ENCODE measurements at places on chromosomes 11 and 22.
A peak's percentile ranks its signal among the peaks of the same experiment; 100 is the strongest.

DNA sequence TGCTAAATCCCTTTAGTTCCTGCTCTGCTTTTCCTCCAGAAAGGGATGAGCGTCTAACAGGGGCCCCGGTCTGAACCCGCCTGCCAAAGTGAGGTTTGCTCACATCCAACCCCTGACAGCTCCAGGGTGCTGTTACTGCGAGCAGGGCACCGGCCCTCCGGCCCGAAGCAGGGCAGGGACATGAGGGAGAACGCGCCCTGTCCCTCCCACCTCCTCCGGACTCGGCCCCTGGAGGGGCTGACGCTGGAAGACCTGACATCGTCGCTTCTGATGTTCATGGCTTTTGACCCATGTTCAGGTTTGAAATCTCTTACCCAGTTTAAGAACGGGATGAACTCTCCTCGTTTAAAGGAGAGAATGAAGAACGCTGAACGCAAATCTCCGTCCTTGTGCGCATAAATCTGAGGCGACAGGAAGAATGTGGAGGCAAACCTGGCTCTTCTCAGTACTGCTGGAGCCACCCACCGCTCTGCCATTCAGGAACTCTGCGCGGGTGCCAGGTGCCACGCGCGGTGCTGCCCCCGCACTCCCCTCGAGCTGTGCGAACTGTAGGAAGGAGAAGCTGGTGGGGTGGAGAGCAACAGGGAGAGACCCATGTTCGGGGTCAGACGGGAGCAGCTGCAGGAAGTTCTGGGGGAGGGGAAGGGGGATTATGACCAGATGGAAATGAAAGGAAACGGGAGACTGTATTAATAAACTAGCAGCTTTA, 826 bp upstream of the EEF1G start:
- peak overlapping the region; percentile 87 for H3K27ac ChIP-seq
- H3K27me3 ChIP-seq = no peaks in the 10 kb centered on the region
- H3K4me3 ChIP-seq = peak overlapping the region; percentile 97
- H3K4me1 ChIP-seq = peaks cover 22% of the 10 kb centered on the region

DNA sequence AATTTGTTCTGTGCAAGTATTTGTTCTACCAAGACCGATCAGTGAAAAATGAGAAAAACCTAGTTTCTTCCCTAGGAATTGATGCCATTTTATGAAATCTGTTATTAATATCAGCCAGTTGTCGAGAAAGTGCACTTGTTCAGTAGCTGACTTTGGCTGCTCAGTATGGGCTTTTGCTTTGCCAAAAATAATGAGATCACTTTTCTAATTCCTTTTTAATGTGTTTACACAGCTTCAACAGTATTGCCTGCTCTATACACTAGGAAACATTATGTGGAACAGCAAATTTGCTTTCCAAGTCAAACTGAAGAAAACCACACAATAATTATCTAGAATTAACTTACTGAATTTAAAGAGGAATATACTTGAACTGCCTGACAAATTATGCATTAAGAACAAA, 34.4 kb downstream of the SCUBE2 start:
- no peak overlapping the region for H3K4me3 ChIP-seq
- no peak overlapping the region for H3K27ac ChIP-seq
- H3K4me1 ChIP-seq = peaks cover 3% of the 10 kb centered on the region
- no peaks in the 10 kb centered on the region for H3K36me3 ChIP-seq

- no peaks in the 10 kb centered on the region for H3K27me3 ChIP-seq
- H3K4me3 ChIP-seq = peak within 1 kb of the TSS; percentile 56
- peak; percentile 82 for DNase-seq
- peaks cover 20% of the 10 kb centered on the region for H3K4me1 ChIP-seq
- peaks cover 5% of the 10 kb centered on the region for H3K36me3 ChIP-seq
These were observed at the start of gene CDC42BPG for GRCh38 chr11:64844330-64845128. TSS of gene CDC42BPG (minus strand) at chr11:64844653. CDS start at chr11:64844569, 84 bp downstream.

DNA sequence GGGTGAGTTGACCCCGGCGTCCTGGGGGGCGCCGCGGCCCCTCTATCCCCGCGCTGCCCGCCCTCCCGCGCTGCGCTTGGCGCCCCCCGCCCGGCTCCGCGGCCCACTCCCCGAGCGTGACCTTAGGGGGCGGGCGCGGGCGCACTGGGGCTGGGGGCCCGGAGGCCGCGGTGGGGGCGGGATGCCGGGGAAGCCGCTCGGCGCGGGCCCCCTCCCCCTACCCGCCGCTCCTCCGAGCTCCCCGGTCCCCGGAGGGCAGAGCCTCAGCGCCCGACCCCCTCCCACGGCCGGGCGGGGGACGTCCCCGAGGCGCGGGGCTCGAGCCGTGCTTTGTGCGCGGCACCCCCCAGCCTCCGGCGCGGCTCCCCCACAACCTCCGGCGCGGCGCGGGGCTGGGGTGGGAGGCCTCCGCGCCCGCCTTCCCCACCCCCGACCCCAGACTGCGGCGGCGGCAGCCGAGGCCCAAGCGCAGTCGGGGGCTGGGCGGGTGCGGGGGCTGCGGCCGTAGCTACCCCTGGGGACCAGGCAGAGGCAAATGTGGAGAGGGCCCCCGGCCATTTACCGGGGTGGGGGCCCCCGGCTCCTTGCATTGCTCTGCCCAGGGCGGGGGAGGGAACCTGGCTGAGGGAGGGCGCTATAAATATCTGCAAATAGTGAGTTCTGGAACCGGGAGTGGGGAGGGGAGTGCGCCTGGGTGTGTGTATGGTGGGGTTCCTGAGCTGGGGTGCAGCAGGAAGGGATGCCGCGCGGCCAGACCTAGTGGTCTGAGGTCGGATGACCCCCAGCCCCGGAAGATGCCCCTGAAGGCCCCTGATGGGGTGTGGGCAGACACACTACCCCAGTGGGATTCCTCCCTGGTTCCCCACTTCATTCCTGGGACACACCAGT, 988 bp downstream of the MGAT3 start:
- H3K4me1 ChIP-seq = peaks cover 17% of the 10 kb centered on the region
- no peak overlapping the region for H3K27ac ChIP-seq
- peaks cover 66% of the 10 kb centered on the region for H3K27me3 ChIP-seq
- peak overlapping the region; percentile 10 for H3K4me3 ChIP-seq
- H3K36me3 ChIP-seq = no peaks in the 10 kb centered on the region

GRCh38 chr11:67314218-67314617, 10.9 kb downstream of the SSH3 start:
- H3K36me3 ChIP-seq = peaks cover 14% of the 10 kb centered on the region
- no peak overlapping the region for H3K27ac ChIP-seq
- DNase-seq = no peak
- no peak overlapping the region for H3K4me3 ChIP-seq

- no peak overlapping the region for H3K27ac ChIP-seq
- no peak overlapping the region for H3K4me3 ChIP-seq
- peaks cover 6% of the 10 kb centered on the region for H3K4me1 ChIP-seq
- H3K36me3 ChIP-seq = peaks cover 92% of the 10 kb centered on the region
These were observed 7.1 kb downstream of the EWSR1 start for GRCh38 chr22:29275167-29275566.

DNA sequence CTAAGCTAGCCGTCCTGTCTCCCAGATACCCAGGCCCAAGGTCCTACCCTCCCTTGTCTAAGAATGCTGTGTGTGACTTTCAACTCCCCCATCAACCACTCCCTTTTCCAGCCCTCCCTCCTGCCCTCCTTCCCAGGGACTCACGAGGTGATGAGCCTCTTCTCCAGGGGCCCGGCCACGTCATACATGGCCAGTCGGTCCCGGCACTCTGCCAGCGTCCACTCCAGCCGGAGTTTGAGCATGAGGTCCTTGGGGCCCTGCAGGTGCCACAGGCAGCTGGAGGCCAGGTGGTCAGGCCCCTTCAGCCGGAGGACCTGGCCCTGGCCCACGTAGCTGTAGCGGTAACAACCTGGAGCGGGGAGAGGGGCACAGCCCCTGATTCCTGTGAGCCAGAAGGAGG, 20.1 kb downstream of the TMPRSS6 start:
- H3K4me3 ChIP-seq = no peak overlapping the region
- H3K36me3 ChIP-seq = no peaks in the 10 kb centered on the region
- peaks cover 3% of the 10 kb centered on the region for H3K4me1 ChIP-seq
- H3K27me3 ChIP-seq = peaks cover 36% of the 10 kb centered on the region
- no peak overlapping the region for H3K27ac ChIP-seq

DNA sequence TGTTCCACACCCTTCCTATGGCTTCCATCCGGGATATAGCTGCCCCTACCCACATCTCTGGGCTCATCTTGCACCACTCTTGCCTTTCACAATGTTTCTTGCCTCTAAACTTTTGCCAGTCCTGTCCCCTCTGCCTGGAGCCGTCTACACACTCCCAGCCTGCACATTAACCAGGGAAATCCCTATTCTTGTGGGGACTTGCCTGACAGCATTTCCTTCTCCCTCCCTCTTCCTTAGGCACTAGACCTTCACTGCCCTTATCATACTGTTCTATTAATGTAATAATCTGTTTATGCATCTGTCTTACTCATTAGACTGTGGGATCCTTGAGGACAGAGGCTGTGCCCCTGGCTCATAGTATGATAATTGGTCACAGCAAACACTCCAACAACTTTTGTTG, 5.8 kb upstream of the TTC12 start:
- H3K36me3 ChIP-seq = no peaks in the 10 kb centered on the region
- no peak overlapping the region for H3K27ac ChIP-seq
- H3K4me1 ChIP-seq = no peaks in the 10 kb centered on the region
- peaks cover 2% of the 10 kb centered on the region for H3K27me3 ChIP-seq
- DNase-seq = no peak

GRCh38 chr22:26435327-26436093, 6.5 kb downstream of the ASPHD2 start:
- H3K4me3 ChIP-seq = no peak overlapping the region
- H3K4me1 ChIP-seq = no peaks in the 10 kb centered on the region
- no peak overlapping the region for H3K27ac ChIP-seq

- H3K36me3 ChIP-seq = peaks cover 31% of the 10 kb centered on the region
- H3K27ac ChIP-seq = no peak overlapping the region
- H3K27me3 ChIP-seq = no peaks in the 10 kb centered on the region
- no peaks in the 10 kb centered on the region for H3K4me1 ChIP-seq
- no peak for DNase-seq
These were observed 42.4 kb downstream of the PRR14L start for GRCh38 chr22:31707519-31707918.

GRCh38 chr11:107508858-107509244, 51.2 kb upstream of the CWF19L2 start:
- no peaks in the 10 kb centered on the region for H3K4me1 ChIP-seq
- no peak overlapping the region for H3K27ac ChIP-seq
- H3K36me3 ChIP-seq = peaks cover 3% of the 10 kb centered on the region
- no peak overlapping the region for H3K4me3 ChIP-seq
- no peaks in the 10 kb centered on the region for H3K27me3 ChIP-seq

DNA sequence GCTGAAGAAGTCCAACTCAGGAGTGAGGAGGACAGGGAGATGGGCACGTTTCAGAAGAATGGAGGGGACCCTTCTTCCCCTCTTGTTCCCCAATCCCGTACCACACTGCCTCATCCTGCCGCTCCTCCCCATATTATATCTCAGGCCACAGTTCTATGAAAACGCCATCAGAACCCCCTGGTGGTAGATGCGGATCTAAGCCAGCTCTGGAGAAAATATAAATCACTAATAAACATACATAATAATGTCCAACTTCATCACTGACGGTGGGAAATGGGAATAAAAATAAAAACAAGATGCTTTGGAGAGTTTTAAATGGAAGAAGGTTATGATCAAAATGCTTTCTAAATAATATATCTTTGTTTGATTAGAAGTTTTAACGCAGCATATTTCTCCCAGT, 400.3 kb downstream of the CADM1 start:
- no peaks in the 10 kb centered on the region for H3K4me1 ChIP-seq
- H3K36me3 ChIP-seq = no peaks in the 10 kb centered on the region
- no peaks in the 10 kb centered on the region for H3K27me3 ChIP-seq
- H3K4me3 ChIP-seq = no peak overlapping the region

GRCh38 chr11:102610200-102610599, 14.9 kb downstream of the MMP20 start:
- H3K27me3 ChIP-seq = no peaks in the 10 kb centered on the region
- DNase-seq = no peak
- H3K4me3 ChIP-seq = no peak overlapping the region

GRCh38 chr22:18935889-18936529, at the start of gene PRODH:
TSS of gene PRODH (minus strand) at chr22:18936293. CDS start at chr22:18936287, 6 bp downstream.
- no peaks in the 10 kb centered on the region for H3K27me3 ChIP-seq
- H3K4me1 ChIP-seq = no peaks in the 10 kb centered on the region

DNA sequence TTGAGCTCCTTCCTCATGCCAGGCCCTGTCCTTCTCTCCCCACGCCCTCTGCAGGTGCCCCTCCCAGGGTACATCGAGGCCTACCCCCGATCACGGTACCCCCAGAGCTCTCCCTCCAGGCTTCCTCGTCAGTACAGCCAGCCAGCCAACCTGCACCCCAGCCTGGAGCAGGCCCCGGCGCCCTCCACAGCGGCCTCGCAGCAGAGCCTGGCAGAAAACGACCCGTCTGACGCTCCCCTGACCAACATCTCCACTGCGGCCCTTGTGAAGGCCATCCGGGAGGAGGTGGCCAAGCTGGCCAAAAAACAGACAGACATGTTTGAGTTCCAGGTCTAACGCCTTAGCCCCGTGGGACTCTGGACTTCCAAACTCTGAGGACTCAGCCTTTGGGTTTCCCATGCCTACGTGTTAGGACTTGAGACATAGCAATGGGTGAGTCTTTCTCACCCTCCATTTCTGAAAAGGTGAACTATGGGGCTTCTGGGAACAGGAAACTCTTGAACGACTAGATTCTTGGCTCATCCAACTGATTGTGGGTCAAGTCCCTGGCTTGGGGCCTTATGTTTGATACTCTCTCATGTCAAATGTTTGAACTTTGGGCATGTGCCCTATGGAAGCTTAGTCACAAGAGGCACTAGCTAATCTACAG, 32.7 kb downstream of the C11orf91 start:
- no peak overlapping the region for H3K4me3 ChIP-seq
- H3K36me3 ChIP-seq = no peaks in the 10 kb centered on the region
- no peaks in the 10 kb centered on the region for H3K4me1 ChIP-seq
- no peak overlapping the region for H3K27ac ChIP-seq
- no peaks in the 10 kb centered on the region for H3K27me3 ChIP-seq

DNA sequence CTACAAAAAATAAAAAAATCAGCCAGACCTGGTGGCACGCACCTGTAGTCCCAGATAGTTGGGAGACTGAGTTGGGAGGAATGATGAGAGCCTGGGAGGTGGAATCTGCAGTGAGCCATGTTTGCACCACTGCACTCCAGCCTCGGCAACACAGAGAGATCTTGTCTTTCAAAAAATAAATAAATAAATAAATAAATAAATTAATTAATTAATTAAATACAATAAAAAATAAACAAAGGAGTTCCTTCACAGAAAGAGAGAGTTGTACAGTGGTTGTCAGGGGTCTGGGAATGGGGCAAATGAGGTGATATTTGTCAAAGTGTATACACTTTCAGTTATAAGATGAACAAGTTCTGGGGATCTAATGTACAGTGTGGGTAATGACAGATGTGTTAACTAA, 49.8 kb upstream of the GAB2 start:
- H3K27ac ChIP-seq = no peak overlapping the region
- no peaks in the 10 kb centered on the region for H3K27me3 ChIP-seq
- no peak for DNase-seq
- H3K36me3 ChIP-seq = peaks cover 3% of the 10 kb centered on the region
- H3K4me3 ChIP-seq = no peak overlapping the region

DNA sequence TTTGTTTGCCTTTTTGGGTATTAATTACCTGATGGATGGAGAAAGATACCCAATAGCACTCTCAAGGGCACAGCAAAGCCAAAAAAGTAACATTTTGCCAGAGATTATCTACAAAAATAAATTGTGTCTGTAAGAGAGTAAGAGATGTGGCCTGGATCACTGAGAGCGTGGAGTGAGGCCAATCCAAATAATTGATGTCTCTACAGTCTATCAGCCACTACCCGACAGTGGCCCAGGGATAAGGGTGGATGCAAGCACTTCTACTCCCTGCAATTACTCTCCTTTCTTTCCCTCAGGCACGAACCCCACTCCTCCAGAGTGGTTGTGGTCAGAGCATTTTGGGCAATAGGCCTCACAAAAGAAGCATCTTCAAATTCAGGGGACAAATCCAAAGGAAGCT, 92.3 kb upstream of the ZC3H12C start:
- no peaks in the 10 kb centered on the region for H3K4me1 ChIP-seq
- no peaks in the 10 kb centered on the region for H3K36me3 ChIP-seq
- no peak overlapping the region for H3K4me3 ChIP-seq
- no peak for DNase-seq
- no peak overlapping the region for H3K27ac ChIP-seq
